ENCODE measurements at places on chromosomes 1 and 21.

DNA sequence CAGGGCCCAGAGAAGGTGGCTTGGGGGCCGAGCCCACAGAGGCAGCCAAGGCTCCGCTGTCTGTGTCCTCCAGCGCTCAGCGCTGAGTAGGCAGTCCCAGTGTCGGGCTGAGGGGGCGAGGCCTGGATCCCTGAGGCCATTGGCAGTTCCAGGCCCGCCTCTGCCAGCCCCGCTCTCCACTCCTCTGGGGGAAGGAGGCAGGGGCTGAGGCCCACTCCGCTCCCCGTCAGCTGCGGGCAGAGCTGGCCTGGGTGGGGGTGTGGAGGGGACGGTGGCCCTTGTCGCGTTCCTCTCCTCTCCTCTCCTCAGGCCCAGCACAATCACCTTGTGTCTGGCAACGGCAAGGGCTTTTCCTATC is 132.8 kb downstream of the CASZ1 start:
- DNase-seq, result no peak

- DNase-seq, result no peak
These were observed 7.2 kb downstream of the KISS1 start for GRCh38 chr1:204188959-204189639.

DNA sequence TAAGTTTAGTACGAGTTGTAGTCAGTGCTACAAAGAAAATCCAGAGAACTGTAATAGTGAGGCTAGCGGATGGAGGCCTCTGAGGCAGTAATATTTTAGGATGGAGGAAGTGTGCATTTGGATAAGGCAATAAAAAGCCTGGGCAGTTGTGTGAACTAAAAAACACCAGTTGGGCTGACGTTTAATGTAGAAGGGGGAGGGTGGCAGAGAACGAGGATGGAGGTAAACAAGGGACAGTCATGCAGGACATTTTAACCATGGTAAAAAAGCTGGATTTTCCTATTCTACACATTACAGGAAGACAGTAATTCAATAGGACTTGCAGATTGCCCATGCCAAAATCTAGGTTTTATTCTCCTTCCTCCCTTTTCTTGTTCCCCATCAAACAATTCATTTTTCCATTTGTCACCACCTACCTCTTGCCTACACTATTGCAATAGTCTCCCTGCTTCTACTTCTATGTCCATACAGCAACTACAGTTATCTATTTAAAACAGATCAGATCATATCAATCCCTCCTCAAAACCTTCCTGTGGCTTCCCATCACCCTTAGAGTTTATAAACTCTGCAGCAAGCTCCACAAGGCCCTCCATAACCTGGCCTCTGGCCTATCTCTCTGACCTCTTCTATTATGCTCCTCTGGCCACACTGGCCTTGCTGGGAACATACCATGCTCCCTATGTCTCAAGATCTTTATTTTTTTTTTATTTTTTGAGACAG is 27.7 kb downstream of the ERO1B start:
- DNase-seq, result no peak

DNA sequence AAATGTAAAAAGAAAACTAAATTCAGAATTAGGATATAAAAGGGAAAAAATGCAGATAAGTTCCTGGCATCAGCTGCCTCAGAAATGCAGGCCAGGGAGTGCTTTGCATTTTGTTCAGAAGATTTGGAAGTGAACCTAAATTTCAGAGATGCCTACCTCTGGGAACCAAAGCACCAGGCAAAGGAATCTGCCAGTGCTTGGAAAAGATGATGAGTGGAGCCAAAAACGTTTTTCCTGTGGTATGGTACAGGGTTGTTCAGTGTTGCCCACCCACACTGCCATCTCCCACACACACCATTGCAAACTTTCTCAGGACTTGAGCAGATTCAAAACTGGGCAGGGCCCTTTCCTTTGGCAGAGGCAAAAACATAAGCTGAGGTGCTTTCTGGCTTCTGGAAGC is 349.5 kb downstream of the TGFB2 start:
- DNase-seq, result no peak

DNA sequence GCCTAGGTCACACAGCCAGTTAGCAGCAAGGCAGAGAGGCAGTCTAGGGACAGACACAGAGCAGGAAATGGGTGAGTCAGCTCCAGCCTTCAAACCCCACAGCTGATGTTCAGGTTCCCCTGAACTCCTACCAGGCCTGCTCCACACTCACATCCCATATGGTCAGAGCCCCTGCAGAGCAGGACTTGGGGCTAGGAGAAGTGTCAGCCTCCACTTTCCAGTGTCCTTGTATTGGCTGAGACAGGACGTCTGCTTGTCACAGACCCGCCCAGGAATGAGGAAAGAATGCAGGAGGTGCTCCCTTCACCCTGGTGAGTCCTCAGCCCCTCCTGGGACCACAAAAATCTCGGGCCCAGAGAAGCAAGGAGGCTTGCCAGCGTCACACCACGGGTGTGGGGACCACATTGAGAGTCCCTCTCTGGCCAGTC is 92.5 kb downstream of the LACTBL1 start:
- no peak for DNase-seq

DNA sequence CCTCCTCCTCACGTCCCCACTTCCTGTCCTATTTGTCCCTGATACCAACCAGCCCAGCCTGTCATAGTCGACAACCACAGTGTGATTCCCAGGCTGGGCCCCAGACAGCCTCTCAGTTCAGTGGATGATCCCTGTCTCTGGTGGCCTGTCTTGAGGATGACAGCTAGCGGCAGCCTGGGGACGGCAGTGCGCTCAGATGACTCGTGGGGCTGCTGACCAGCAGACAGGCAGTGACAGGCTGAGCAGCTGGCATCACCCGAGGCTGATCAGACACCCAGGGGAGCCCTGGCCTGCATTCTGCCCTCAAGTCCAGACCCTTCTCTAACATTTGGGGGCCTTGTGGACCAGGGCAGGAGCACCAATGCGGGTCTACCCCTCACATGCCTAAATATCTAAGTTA is 21.0 kb downstream of the NKAIN1 start:
- no peak for DNase-seq

- no peak for DNase-seq
These were observed 864 bp upstream of the BTG2 start for GRCh38 chr1:203304391-203304918.

DNA sequence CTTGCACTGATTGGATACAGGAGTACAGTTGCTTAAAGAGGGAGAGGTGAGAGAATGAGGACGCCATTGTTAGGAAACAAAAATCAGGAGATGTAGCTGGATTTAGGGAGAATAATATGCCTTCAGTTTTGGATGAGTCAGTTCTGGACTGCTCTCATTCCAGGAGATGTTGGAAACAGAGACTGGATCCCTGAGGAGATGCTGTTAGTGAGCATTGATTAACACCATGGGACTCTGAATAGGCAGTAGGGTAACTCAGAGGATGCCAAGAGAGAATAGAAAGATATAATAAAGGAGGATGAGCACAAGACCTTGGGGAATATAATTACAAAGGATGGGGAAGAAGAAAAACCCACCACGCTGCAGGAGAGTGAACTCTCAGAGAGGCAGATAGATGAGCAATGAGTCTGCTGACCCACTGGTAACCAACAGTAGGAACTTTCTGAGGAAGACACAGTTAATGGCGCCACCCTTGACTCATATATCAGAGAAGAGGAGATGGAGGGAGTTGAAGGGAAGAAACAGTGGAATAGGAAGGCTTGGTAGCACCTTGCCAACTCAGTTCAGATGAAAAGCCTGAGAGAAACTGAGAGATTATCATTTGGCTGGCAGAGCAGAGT is 10.5 kb downstream of the KCNJ15 start:
- DNase-seq, result no peak

DNA sequence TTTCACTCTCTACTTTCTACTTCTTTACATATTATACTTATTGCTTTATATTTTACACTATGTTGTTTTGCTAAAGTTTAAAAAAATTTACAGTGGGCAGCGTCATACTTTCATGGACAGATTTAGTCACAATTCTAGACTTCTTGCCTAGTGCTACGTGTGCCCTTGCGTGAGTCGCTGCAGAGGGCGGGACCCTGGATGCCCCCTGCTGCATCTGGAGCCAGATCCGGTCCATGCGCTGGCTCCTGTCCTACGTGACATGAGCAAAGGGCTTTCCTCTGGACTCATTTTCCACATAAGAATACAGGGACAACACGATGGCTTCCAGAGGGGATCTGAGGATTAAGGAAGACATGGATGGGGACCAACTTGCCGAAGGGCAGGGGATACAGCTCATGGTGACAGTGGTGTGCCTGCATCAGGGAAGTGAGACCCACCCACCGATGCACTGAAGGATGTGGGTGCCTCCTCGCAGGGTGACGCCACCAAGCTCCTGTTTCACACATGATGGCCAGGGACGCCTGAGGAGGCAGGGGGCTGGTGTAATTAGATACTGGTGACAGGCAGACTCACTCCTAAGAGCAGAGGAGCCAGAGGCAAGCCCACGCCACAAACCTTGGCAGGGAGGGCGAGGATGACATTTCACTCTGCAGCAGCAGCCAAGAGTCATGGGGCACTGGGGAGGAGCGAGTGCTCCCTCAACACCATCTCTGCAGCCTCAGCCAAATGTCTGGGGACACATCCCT is 86.6 kb downstream of the DMRTB1 start:
- DNase-seq, result no peak

DNA sequence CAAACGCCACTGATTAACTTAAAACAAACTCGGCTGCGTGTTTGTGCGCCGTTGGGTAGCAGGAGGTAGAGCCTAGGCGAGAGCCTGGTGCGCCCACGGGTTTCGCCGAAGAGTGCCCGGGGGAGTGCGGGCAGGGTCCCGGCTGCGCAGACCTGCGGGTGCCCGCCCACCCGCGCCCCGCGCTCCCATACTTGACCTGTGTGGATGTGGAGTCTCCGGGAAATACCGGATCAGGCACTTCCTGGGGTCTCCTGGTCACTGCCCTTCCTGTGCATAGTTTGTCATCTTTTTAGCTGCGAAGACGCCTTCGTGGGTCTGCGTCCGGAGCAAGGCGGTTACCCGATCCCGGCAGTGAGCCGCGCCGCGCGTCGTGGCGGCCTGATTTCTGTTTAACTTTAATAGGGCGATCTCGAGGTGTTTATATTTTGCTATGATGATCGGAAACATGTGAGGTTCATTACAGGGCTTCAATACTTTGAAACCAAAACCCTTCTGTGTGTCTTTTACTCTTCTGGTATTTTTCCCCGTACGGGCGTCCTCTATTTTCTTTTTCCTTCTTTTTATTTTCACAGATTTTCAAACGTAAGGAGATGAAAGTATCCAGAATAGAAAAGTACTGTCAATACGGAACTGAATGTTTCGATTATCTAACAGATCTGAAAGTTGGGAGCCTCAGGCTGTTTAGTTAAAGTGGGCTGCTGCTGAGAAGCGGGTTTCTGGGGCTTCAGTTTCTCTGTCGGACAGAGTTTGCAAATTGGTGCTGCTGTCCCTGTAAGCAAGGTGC is 15.2 kb downstream of the NR5A2 start:
- no peak for DNase-seq

DNA sequence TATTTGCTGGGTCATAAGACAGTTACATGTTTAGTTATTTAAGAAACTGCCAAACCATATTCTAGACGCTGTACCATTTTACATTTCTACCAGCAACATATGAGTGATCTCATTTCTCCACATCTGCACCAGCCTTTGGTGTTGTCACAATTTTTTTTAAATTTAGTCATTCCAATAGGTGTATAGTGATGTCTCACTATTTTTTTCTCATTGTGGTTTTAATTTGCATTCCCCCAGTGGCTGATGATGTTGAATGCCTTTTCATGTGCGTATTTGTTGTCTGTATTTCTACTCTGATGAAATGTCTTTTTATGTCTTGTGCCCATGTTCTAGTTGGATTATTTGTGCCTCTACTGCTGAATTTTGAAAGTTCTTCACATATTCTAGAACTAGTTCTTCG is 38.4 kb downstream of the NFASC start:
- DNase-seq, result no peak

- peak; percentile 29 for DNase-seq
These were observed 6.1 kb upstream of the GJB3 start for GRCh38 chr1:34774957-34775356.

DNA sequence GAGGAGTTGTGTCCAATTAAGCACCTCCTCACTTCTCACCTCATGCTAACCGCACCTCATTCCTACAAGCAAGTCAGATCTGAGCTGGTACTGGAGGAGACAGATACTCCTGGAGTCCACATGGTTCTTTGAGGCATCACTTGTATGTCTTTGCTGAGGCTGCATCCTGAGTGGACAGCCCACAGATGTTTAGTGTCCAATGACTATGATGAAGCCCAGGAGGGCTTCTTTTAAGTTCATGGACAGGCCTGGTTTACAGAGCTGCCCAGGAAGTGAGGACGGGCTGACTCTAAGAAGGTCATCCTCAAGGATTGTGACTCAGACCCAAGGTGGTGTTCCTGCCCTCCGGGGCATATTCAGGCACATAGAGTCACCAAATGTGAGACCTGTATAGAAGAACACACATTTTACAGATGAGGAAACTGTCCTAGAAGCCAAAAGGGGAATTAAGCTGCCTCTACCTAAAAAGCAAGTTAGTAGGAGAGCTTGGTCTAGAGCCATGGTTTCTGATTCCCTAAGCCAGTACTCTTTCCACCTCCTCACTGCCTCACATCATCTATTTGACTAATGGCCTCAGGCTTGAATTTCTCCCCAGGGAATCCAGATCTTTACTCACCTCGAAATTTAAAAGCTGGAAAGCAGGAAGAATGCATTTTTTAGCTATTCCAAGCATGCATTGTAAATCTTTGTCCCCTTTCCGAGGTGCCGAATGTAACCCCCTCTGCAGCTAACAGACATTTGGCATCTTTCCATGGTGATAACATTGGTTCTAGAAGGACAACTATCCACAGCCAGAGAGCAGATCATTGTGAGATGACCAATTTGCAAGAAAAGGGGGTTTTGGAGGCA is 228.1 kb downstream of the OMA1 start:
- DNase-seq, result no peak

- peak; percentile 71 for DNase-seq
These were observed 74.9 kb downstream of the CCDC18 start for GRCh38 chr1:93255222-93256079.

GRCh38 chr1:110102081-110102480 is 10.2 kb upstream of the UBL4B start:
- no peak for DNase-seq

DNA sequence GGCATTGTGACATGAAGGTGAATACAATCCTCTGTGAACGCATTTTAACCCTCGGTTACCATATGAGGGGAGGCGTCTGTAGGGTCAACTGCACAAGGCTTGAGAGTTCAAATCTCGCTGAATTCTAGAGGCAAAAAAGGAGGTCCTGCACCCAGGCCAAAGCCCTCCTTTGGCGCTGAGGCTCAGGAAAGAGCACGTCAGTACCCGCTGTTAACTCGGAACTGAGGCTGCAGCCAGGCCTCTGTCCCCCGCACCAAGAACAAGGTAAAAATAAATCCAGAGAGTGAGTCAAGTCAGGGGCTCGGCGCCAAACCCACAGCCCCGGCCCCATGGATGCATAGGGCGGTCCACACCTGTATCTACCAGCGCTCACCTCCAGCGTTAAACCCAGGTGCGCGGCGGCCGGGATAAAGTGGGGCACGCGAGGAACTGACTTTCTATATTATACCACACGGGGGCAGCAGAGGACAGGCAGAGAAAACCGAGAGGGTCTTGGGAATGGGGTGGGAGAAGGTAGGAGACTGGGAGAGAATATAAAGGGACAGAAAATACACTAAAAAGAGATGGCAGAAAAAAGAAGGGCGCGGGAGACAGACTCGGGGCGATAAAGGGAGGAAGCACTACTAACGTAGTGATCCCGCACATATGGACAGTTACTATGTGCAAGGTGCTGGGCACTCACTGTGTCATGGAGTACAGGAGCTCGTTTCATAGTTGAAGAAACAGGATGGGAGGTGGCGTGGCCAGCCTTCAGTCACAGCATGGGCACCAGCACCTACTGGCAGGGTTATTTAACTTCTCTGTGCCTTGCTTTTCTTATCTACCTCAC is 54.9 kb downstream of the DMRTA2 start:
- no peak for DNase-seq
